ENCODE measurements at places on chromosomes 1 and 21.

DNA sequence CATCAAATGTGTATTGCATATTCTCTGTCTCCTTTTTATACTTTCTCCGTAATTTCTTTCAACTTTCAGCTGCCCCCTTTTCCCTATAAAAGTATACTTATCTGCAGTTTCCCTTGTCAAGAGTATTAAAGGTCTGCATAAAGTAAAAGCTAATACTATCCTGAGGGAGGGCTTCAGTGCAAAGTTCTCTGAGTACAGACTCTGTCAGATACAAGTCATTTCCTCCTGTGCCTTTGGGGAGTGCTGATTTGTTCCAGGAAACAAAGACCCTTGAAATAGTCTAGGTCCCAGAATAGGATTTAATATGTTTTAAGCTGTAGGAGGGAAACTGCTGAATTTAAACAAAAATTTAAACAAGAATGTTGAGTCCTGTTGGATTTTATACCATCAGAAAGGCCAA, 11.7 kb downstream of the GPR161 start:
- no peak for DNase-seq

DNA sequence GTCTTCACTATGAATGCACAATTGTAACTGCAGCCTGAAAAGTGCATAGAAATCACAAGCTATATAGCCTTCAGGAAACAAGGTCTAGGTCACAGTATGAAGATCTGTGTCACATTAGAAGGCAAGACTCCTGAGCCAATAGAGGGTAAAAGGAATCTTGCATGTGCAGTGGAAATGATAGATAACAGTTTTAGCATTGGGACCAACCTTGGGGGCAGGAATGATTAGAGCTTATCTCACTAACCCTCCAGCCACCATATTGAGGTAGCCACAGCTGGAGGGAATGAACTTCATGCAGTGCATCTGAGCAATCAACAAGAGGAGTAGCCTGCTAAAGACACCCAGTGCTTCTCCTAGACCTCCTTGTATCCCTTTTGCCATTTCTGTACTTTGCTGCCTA, 390.1 kb downstream of the LTN1 start:
- DNase-seq, result no peak

DNA sequence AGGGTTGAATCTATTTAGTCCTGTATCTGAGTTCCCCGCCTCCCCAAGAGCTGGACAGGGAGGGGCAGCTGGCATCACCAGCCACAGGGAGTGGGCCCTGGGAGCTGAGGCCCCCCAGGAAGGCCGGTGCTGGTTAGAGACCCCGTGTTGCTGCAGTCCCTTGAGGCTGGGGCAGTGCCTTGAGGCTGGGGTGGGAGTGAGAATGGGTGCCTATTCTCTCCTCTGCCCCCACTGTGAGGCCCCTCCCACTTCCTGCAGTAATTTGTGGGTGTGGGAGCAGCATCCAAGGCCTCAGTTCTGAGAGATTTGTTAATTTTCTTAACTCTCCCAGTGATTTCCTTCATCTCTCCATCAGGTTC, 2.5 kb upstream of the TRAPPC3 start:
- no peak for DNase-seq

GRCh38 chr1:36641776-36642175, 159.1 kb upstream of the CSF3R start:
- no peak for DNase-seq

DNA sequence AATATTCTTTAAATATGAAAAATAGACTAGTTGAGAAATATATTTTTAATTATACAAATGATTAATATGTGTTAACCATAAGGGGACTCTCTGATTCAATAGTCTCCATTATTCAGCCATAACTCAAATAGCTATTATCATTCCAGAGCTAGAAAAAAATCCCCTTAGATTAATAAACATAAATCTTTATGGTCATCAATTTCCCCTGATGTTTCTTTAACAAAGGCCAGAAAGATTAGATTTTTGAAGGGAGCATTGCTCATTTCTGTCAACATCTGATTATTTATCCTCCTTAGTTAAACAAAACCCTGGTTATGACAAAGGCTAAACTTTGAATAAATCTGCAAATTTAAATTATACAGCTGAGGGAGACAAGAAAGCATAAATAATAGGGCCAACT, 215.7 kb downstream of the PLA2G4A start:
- DNase-seq, result no peak

DNA sequence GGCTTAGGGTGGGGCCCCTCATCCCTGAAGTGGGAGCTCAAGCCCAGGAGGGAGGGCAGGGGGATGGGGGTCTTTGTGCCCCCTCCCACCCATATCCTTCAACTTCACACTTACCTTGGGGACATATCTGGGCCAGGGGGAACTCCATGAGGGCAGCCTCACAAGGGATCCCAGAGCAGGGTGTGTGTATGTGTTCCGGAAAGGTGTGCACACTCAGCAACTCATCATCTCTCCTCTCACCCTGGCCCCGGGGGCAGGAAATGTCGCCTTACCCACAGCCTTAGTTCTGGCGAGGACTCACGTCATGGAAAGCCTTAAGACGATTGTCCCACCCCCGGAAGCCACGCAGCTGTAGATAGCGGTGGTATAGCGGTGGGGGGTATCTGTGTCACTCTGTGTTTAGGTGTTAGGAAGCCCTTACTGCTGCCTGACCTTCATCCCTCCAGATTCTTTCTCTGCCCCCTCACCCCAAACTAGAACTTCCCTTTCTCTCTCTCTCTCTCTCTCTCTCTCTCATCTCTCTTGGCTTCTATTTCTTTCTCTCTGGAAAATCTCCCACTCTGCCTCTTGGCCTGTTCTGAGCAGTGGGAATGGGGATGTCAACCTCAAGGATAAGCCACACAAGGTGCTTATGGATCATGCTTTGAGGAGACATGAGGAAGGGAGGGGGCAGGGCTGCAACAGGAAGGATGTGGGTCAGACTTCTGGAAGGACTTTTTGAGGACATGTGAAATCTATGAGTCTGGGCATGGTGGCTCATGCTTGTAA, at the start of gene SH2D2A:
TSS of gene SH2D2A (minus strand) at position 288 of the 768 bp plus-strand sequence. CDS start at position 148, 140 bp downstream.
- DNase-seq, result peak; percentile 47

- DNase-seq, result peak; percentile 46
Observed at GRCh38 chr1:38221006-38221649, 174.5 kb upstream of the POU3F1 start.

DNA sequence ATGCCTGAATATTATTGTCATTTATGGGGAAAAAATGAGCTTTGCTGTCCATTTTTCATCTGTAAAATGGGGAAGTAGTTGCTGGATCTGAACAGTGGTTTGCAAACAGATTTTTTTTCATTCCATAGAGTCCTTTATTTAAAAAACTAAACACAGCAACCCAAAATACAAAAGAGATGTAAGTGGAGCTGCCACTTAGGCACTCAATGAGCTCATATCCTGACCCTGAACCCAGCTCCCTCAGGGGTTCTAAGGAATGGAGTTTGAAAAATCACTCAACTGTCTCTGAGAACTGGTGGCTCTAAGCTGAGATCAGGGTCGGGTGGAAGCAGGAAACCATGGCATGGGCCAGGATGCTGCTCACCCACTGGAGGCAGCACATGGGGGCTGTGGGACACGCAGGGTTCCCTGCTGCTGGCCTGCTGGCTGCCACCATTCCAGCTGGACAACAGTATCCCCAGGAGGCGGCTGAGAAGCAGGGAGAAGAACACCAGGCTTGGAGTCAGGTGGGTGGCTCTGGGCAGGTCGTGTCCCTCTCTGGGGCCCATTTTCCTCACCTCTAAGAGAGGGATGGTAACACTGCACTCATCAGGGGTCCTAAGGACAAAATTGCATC, 9.6 kb upstream of the ECE1 start:
- no peak for DNase-seq

DNA sequence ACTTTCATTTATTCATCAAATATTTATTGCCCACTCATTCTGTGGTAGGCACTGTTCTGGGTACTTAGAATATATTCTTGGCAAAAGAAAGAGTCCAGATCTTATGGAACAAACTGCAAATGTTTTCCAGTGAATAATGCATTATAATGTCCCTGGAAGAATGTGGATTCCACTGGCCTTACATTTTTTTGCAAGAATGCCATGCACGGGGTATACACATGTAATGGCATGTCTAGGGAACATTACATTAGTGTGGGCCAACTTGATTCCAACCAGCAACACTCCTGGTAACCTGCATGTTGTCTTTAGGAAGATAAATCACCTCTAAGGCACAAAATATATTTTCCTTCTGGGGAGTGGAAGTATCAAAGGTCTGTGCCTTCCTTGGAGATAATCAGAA, 33.0 kb upstream of the IFI44L start:
- DNase-seq, result no peak

DNA sequence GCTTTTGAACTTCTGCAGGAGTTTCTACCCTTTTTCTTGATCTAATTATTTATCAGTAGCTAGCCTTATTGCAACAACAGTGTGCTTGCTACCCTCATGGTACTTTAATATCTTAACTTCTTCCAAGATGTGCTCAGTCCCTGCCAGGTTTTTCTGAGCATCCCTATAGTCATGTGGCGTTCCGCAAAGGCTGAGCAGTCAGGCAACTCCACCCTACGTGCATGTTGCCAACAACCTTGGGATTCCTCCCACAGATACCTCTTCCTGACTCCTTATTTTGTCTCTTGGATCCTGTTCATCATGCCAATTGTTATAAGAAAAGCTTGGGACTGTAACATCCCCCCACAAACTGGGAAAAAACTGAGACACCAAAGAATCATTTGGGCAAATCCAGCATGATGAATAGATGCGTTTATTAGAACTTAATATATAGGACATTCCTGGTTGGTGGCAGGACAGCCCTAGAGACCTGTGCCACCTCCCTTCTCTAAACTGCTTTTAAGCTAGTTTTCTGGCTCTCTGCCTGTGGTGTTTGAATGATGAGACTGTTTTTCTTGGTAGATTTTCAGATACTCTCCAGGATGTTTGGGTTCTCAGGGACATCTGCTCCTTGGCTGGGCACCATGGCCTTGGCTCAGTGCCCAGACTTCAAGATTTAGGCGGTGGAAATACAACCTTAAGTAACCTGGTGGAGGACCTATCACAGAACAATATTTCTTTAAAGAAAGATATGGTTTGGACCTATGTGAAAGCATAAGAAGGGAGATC, 27.1 kb upstream of the KCTD3 start:
- peak; percentile 10 for DNase-seq

- DNase-seq, result peak; percentile 86
Observed at GRCh38 chr1:178262120-178262500, 168.2 kb downstream of the RASAL2 start.

GRCh38 chr1:30697571-30698376, 25.6 kb downstream of the MATN1 start:
- DNase-seq, result peak; percentile 6

DNA sequence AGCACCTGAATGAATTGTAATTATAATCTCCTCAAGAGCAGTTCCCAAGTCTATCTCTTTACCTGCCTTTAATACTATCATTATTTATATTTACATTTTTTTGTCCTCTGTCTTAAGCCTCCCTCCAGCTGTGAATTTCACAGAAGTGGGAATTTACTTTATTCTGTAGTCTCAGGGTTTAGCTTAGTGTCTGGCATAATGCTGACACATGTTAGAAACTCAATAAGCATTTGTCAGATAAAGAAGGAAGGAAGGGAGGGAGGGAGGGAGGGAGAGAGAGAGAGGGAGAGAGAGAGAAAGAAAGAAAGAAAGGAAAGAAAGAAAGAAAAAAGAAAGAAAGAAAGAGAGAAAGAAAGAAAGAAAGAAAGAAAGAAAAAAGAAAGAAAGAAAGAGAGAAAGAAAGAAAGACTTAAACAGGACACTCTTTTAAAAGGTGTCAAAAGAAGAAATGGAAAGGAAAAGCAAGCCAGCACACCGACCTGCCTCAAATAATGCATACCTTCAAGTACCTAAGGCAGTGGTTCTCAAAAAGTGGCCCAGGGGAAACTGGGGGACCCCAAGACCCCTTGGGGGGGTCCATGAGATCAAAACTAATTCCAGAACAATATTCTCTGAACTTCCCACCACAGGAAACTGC, 1.8 kb upstream of the PGLYRP4 start:
- no peak for DNase-seq

- DNase-seq, result no peak
Observed at GRCh38 chr1:185351734-185352466, 34.9 kb upstream of the IVNS1ABP start.

DNA sequence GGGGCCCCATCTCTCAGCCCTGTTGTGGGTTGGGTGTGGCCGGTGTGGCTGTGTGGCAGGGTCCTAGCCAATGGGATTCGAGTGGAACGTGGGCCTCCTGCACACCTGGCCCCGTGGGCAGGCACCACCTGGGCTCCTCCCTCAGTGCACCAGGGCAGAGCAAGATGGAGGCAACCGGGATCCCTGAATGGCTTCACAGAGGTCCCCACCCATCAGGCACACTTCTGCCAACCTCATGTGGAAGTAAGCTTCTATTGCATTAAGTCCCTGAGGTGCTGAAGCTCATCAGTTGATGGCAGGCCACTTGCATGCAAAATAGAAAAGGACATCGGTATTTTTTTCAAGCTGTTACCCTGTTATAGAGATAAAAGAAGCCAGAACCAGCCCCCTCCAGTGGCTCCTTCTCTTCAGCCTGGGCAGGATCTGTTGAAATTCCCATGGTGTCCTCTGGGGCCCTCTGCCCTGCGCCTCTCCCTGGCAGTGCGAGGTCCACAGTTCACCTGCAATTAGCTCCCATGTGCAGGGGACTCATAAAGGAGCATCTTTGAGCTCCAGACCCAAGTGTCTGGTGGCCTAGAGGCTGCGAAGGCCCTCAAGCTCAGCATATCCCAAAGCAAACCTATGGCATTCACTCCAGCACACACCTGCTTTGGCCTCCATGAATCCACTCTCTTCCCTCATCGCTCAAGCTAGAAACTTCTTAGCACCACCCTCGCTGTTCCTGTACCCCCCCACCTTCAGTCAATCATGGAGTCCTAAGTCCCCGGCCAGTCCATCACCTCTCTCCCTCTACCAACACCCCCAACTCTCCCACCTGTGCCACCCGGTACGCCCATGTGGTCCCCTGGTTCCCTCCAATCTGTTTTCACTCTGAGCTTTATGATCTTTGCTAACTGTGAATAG, 2.1 kb upstream of the SLC45A1 start:
- no peak for DNase-seq

DNA sequence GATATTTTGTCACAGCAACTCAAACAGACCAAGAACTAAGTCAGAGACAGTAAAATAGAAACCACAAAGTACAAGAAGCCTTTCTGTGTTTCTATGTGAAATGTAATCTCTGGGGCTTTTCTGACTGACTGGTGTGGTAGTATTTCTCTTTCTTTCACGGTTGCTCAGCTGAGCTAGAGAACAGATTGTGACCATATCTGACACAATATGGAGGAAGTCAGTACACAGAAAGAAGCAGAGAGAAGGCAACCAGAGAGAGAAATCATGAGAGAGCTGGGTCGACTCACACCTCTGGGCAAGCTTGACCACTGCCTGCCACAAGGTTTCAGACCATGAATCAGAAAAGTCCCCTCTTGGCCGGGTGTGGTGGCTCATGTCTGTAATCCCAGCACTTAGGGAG, 208.9 kb upstream of the GREM2 start:
- no peak for DNase-seq

Data from fibroblast of villous mesenchyme (primary cell).